8988T (cell line): ENCODE measurements at places on chromosomes 5 and 9.

GRCh38 chr5:95317687-95318086, 32.8 kb upstream of the MCTP1 start:
- DNase-seq = no peak

DNA sequence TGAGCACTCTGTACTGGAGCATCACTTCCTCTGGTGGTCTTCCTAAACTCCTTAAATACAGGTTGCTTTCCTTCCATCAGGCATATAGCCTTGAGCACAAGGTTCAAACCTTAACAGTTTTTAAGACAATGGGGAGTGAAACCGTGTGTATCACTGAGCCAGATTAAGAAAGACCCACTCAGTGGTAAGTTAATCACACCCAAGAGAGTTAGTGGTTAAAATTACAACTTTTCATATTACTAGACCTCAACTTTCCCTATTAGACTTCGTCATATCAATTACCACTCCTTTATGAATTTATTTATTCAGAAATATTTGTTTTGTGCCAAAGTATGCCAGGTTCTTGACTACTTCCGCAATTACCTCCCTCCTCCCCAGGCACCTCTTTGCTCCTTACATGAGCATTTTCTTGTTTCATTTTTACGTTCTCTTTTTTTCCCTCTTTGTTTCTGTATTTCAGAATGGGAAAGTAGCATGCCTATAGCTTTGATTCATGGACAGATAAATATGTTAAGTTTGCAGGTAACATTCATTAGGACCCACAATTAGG, 351.0 kb downstream of the KIAA0825 start:
- no peak for DNase-seq

- no peak for DNase-seq
These were observed 750 bp downstream of the TRIM36 start for GRCh38 chr5:115168829-115169486.

GRCh38 chr5:173623296-173623771, 6.9 kb upstream of the BOD1 start:
- no peak for DNase-seq

GRCh38 chr9:99827244-99827643, 5.6 kb downstream of the NR4A3 start:
- DNase-seq = no peak

GRCh38 chr5:78808380-78808779, 159.8 kb upstream of the LHFPL2 start:
- DNase-seq = no peak

DNA sequence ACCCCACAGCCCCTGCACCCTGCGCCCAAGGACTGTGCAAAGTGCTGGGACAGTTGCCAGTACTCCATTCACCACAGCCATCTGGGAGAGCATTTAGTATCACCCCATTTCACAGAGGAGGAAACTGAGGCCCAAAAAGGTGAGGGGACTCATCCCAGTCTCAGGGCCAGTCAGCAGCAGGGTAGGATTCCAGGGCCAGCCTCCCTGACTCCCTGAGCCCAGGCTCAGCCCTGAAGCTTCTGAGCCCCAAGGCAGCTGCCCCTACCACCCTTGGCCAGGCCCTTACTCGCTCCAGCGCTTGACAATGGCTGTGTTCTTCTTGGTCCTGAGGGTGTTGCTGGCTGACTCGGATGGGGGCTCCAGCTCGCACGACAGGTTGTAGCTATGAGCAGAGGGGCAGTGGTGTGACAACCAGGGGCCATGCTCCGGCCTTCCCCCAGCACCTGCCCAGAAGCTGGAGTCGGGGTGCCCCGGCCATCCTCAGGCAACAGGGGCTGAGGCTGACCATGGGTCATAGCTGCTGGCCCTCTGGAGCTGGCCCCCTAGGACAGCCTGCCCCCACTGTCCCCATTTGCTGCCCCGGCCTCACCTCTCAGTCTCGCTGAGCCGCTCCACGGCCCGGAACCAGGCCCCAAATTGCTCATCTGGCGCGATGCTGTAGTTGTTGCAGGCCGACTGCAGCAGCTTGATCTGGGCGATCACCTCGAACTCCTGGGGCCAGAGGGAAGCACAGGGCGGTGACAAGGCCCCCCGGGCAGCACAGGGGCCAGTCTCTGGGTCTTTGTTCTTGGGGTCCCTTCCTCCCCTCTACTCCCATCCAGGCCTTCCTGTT, 18.6 kb downstream of the RALGDS start:
- no peak for DNase-seq

DNA sequence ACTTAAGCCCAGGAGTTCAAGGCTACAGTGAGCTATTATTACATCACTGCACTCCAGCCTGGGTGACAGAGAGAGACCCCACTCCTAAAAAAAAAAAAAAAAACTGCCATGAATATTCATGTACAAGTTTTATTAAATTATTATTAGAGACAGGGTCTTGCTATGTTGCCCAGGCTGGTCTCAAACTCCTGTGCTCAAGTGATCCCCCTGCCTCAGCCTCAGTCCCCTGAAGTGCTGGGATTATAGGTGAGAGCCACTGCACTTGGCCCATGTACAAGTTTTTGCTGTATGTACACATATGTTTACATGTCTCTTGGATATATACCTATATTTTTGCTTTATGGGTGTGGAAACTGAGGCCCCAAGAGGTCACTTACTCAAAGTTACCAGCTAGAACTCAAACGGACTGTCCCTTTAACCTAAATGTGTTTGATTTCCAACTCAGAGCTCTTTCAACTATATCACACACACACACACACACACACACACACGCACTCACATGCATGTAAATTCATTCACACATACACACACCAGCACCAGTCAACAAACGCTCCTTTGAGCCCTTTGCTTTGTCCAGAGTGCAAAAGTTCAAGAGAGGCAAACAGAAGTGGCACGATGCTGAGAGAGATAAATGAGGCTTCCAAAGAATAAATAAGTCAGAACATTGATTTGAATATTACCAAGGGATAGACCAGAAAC, 42.3 kb upstream of the STRBP start:
- no peak for DNase-seq

GRCh38 chr5:148810823-148811222, 15.6 kb upstream of the ADRB2 start:
- no peak for DNase-seq

- DNase-seq = no peak
These were observed 282.0 kb downstream of the DMRT2 start for GRCh38 chr9:1332156-1332555.

DNA sequence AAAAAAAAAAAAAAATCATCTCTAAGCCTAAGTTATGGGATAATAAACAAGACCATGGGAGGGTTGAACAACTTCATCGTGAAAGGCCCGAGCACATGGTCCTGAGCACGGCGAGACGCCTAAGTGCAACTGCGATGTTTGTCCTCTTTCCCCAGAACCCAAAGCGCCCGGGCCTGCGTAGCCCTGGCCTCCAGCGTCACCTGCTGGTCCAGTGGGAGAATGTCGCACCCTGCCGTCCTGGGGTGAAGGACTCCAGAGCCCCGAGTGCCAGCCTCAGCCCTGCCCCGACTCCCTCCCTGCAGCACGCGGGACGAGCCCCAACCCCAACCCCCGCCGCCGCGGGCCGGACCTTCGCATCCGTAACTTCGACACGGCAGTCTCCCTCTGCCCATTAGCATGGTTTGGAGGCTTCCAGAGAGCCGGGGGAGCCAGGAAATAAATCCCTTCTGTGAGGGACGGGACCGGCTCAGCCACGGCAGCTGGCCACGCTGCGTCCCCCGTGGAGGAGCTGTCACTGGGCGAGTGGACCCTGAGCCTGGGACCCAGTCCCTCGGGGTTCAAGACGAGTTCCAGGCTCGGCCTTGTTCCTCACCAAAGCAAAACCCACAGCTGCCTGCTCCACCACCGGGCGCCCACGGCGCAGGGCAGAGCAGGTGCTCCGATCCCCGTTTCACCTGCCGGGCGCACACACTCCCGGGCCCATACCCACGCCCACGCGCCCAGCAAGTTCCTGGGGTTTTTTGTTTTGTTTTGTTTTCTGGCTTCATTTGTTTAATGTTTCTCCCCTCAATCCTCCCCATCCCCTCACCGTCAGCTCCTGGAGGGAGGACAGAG, 132.5 kb upstream of the HAND1 start:
- peak; percentile 79 for DNase-seq

DNA sequence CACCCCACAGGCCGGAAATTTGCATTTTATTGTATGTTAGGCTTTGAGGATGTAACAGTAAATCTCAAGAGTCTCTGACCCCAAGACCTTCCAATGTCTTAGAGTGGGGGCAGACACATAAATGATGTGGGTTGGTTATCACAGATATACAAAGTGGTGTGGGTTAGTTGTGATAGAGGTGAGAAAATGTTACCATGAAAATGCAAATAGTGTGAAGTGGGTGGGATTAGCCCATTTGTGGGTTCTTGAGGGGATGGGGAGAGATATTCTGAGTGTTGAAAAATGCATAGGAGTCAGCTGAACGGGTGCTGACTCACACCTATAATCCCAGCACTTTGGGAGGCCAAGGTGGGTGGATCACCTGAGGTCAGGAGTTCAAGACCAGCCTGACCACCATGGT, 7.9 kb upstream of the RNF145 start:
- no peak for DNase-seq

- DNase-seq = peak; percentile 83
These were observed at the start of gene ARRDC1 for GRCh38 chr9:137605121-137606004. Gene ARRDC1 (plus strand): TSS chr9:137605686. CDS start chr9:137605718, 32 bp downstream.

GRCh38 chr9:108100571-108100970, 611.0 kb upstream of the KLF4 start:
- no peak for DNase-seq

GRCh38 chr5:95392593-95393182, 1.5 kb downstream of the FAM81B start:
- no peak for DNase-seq

DNA sequence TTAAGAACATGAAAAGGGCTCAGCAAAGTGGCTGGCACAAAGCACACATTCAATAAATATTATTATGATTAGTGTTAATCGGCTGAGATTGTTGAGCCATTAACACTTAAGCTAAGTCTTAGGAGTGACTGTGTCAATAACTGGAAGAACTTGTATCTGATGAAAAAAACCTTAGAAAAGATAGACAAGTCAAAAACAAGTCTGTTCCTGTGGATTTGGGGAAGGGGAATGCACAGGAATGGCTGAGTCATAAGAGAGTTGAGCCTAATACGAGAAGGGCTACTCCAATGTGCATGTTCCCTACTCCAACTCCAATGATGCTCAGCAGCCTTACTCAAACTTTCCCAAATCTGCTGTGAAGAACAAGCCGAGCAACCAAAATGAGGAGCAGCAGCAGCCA, 53.9 kb downstream of the MED27 start:
- no peak for DNase-seq

GRCh38 chr5:81189875-81190498, 43.1 kb upstream of the CKMT2 start:
- no peak for DNase-seq

DNA sequence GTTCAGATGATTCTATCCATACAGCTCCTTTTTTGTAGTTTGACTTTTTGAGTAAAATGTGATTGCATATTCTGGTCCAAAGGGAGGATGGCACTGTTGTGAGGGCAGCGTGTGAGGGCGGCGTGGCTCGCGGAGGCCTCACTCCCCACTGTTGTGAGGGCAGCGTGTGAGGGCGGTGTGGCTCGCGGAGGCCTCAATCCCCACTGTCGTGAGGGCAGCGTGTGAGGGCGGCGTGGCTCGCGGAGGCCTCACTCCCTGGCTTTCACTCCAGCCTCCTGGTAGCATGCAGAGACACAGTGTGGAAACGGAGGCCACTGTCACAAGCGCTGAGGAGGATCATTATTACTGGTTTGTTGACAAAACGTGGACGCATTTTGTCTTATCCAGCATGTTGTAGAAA, 79.0 kb downstream of the EHMT1 start:
- DNase-seq = no peak

DNA sequence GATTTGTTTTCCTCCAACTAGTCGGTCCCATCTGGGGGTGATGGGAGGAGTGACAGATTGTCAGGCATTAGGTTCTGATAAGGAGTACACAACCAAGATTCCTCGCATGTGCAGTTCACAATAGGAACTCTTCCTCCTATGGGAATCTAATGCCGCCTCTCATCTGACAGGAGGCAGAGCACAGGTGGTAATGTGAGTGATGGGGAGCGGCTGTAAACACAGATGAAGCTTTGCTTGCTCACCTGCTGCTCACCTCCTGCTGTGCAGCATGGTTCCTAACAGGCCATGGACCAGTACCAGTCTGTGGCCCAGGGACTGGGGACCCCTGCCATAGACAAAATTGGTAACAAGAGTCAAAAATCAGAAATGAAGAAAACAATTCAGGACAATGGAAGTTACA, 173.3 kb upstream of the HMHB1 start:
- DNase-seq = no peak

GRCh38 chr9:35549441-35549840, 55.6 kb upstream of the TESK1 start:
- no peak for DNase-seq

- DNase-seq = no peak
These were observed 58.3 kb downstream of the RANBP6 start for GRCh38 chr9:5957166-5957565.

- DNase-seq = no peak
These were observed 960 bp downstream of the SECISBP2 start for GRCh38 chr9:89319015-89319905.

GRCh38 chr5:180523629-180524466, 29.7 kb downstream of the CNOT6 start:
- no peak for DNase-seq

DNA sequence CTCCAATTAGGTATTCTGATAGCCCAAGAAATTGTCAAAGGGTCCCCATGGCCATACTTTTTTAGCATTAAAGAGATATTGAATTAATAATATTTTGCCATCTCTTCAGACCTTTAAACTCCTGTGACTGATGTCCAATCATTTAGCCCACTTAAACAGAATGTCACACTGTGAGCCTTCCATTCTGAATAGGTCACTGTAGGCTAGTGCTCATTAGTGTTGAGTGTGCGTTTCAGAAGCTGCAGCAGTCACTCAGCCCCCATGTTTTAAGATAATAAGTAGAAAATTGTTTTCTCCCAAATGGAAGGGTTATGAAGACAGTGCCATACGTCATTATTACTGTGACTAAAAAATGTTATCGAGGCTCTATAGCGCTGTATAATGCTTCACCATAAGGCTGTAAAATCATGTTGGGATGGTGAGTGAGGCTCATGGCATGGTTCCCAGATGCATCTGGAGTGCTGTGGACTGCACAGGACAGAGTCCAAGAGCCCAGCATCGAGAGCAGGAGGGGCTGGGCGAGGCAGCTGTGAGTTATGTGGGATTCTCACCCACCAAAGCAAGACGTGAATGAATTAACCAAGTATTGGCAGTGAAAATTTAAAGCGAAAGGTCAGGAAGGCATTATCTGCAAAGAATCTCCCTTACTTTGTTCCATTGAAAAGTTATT, 2112.9 kb upstream of the WWC1 start:
- DNase-seq = no peak

DNA sequence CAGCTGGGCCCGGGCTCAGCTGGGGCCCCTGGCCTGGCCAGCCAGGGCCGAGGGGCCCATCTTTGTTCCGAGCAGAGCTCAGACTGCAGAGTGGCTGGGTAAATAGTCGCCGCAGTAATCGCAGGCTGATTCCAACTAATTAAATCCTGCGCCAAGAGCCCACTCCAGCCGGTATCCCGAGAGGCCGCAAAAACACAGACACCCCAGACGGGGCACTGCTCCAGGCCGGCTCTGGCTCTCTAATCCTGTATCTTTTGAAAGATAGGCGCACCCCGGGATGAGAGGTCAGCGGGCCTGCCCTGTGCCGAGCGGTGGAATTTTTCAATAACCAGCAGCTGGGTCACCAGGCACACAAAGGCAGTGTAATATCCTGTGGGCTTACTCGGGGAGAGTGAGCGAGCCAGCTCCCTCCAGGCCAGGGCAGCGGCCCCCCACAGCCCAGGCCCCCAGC, 57.7 kb downstream of the LMX1B start:
- no peak for DNase-seq

- DNase-seq = no peak
These were observed 63.3 kb downstream of the SEMA4D start for GRCh38 chr9:89434636-89435035.
